Daoy (cell line): ENCODE measurements at places on chromosomes 3 and 15. TPM values are rescaled to one million over a fixed set of nuclear protein-coding genes. Genes with fewer than 3 reads are reported as not detected.

GRCh38 chr3:138296639-138297038 lies 33.0 kb downstream of the NME9 start:
- no peak for DNase-seq

Gene DUOXA2
- total RNA-seq: 0.15 TPM in 1 of 2 replicates, not detected in the other

Gene RAD51
- 17.9 and 18.7 TPM in 2 replicates for total RNA-seq

Gene GRAMD1C
- 11.7 and 22.1 TPM in 2 replicates for total RNA-seq

DNA sequence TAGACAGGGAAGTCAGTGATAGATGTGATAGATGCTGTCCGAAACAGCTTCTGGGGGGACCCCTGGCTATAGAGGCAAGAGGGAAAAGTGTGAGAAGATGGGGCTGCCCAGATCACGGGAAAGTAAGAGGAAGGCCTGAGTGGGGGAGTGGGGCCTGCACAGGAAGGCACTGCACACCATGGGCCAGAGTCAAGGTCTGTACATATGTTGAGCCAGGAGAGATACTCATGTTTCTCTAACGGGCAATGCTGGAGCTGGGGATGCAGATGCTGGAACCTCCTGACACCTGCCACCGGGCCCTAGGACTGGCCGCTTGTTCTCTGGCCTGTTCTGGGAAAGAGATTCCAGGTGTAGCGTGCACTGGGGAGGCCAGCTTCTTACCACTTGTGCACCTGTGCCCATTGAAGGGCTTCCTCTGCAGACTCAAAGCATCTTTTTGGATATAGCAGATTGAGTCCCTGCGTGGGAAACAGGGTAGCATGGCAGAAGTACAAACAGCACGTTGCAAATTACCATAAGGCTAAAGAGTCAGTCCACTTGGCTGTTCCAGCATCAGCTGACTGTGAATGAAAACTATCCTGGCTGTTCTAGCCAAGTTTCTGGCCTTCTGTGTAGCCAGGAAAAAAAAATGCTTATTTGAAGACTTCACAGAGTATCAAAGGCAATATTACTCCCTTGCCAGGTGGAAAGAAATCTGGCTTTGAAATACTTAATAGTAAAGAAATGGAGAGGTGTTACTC lies 77.1 kb upstream of the GSK3B start:
- DNase-seq: no peak

GRCh38 chr3:2923390-2923789 lies 186.8 kb downstream of the IL5RA start:
- DNase-seq: peak; percentile 6

DNA sequence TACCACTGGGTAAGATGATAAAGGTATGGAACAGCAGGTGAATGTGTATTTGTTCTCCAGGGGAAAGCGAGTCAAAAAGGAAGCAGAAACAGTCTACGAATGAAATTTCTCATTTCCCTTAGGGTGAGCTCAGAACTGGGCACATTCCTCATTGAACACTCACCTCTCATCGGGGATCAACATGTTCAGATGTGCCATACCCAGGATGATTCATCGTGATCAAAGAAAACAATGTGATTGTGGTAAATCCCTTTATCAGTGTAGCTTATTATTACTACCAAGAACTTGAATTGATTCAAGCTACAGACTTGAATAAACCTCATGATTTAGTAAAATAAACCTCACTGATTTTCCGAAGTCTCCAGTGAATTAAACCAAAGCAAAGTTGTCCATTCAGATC lies 72.1 kb downstream of the GJD2 start:
- DNase-seq: peak; percentile 72
